Astrocyte of the hippocampus (primary cell): ENCODE measurements at places on chromosomes 2 and 18.
A peak's percentile ranks its signal among the peaks of the same experiment; 100 is the strongest.

DNA sequence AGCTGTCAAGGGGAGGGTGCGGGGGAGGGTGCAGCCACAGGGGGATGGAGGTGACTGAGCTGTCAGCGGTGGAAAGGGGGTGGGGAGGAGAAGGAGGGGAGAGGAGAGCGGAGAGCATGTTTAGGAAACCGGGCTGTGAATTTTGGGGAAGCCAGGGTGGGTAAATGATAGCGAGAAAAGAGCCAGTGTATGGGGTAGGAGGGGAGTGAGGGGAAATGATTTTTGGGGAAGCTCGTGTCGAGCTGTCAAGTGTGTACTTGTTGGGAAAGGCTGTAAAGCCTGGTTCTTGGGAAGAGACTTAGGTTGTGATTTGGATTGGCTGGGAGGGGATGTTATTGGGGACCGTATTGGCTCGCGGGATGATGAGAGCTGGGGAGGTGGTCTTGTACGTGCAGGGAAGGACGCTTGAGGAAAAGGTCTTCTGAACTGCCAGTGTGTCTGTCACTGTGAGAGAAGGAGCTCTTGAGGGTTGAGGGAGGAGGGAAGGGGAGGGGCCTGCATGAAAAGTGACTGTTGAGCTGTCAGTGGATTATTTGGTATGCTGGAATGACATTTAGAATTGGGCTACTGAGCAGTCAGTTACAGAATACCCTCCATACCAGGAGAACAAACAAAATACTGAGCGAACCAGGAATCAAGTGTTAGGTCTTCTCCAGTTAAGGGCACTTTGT, 1.0 kb downstream of the UBR3 start:
- DNase-seq, result peak; percentile 73

DNA sequence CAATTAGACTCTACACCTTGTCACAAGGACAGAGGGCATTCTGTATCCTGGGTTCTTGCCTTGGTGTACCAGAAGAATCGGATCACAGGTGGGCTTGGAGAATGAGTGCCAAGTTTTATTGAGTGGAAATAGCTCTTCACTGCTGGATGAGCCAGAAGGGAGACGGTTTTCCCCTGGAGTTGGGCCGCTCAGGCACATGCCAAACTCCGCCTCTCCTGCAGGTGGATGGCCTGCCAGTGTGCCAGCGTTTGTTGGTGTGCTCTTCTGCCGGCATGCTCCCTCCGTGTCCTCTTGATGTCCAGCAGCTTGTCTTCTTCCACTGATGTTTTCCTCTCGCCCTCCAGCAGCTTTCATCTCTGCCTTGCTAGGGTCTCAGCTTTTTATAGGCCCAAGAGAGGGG, 115.5 kb upstream of the RAB27B start:
- no peak for DNase-seq

DNA sequence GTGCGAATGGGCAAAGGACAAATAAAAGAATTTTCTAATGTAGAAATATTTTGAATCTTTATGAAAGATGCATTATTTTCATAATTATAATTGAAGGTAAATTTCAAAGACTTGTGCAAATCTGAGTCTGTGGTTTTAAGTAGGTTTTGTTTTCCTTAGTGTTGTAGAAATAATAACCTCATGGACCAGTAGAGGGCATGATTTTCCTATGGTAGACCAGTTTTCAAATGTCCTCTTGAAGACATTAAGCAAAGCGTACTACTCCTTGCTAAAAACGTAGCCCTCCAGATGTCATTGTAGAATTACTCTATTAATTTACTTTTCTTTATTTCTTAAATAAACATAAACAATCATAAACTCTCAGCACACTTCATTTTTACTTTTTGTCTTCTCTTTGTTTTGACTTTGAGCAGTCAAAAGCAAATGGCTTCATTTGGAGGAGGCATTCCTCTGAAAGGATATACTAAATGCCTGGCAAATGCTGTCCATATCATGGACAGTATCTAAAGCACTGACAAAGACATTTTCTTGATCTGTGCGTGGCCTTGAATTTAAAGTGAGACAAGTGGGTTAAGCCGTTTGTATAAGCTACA, 85.8 kb upstream of the FAM237A start:
- DNase-seq, result peak; percentile 47

DNA sequence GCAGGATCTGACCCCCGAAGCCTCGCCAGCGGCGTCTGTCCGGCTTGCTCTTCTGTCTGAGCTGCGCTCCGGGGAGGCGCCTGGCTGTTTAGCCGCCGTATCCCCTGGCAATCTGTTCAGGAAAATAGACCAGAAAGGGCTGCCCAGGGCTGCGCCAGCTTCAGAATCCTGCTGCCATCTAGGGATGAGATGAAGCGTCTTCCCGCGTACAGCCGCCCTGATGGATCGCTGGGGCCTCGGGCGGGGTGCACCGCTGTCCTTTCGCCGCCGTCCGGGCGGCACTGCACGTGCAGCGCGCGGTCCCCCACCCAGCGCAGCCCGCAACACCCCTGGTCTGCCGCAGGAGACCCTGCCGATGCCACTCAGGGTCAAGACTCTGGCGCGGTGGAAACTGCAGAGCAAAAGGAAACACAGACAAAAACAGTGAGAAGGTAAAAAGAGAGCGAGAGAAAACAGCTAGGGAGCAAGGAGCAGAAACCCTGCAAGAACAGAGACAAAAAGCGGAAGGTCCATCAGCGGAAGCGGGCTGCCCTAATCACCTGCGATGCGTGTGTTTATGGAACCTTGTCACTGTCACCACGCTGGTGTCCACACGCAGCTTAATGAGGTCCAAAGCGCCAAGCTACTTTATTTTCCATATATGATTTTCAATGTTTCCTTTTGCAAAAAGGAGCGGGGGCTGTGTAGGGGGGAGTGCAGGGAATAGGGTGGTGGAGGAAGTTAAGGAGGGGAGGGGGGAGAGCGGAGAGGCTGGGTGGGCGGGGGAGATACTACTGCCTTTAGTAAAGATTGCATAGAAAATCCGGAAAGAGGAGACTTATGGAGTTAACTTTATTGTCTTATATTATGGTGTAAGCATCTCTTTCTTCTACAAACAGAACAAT, 2113.3 kb upstream of the PIK3C3 start:
- DNase-seq, result peak; percentile 88

- DNase-seq, result no peak
Measured at GRCh38 chr2:124025891-124026434, 876 bp downstream of the CNTNAP5 start.

DNA sequence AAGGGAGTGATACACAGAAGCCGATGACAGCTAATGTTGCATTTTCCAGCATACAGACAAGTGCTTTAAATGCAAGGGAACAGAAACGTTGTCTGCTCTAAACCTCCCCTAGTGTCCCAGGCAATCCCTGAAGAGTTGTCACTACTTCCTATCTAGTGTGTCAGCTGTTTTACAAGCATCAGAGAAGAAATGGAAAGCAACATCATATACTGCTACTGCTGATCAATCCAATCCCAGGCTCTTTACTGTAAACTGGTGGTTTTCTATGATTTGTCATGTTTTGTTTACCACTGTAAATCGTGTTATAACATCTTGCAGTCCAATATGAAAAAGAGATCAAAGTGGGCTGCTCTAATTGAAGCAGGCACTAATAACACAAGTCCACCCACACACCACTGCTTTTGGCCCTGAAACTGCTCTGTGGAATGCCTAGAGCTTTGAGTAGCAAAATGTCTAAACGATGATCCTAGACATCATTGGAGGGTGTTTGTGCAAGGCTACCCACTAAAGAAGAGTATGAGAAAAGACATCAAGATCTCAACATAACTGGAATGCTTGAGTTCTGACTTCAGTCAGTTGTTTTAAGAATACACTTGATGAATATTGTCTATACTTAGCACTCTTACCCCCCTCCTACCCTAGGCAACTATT, 18.1 kb upstream of the ROCK1 start:
- DNase-seq, result peak; percentile 14

- DNase-seq, result peak; percentile 84
Measured at GRCh38 chr2:37377187-37377532, 32.7 kb downstream of the QPCT start.

GRCh38 chr2:233323851-233324250, 16.2 kb downstream of the SAG start:
- DNase-seq, result no peak

- DNase-seq, result peak; percentile 79
Measured at GRCh38 chr2:84970210-84970867, 622 bp upstream of the KCMF1 start.

GRCh38 chr2:187574969-187575750, 20.9 kb upstream of the TFPI start:
- DNase-seq, result no peak

DNA sequence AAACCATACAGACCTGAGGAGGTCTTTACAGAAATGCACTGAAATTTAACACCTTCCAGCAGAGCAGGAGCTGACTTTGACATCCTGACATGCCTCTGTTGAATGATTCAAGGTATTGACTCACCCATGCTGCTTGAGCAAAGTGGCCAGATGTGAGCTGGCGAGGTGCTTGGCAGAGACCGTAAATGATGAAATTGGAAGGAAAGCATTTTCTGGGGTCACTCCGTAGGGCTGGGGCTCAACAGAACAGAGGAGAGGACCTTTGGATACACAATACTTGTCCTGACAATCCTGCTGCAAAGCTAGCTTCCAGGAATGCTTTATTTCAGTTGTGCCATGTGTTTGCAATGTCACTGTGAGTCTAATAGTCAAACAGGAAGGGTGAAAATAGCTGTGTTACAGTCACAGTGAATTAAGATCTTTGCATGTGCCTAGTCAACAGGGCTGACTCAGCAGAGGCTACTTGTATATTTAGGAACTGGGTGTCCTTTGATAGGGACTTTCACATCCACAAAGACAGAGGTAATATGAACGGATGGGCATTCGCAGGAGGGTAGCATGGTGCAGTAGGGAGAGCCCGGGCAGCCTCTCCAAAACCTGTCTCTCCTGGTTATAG, 31.6 kb upstream of the NCK2 start:
- DNase-seq, result no peak

DNA sequence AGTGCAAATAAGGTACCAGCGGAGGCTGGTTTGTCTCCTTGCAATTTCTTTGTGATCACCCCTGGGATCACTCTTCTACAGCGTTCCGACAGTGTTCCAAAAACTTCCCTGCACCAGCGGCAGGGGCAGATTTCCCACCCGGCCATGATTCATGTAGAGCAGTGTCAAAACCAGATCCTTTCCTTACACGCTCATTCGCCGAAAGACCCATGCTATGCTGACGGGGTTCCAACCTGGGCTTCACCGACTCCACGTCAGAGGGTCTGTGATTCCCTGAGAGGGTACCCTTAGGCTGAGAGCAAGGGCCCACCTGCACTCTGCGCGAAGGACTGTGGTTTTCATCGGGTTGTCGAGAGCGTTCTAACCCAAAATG, 423 bp upstream of the TTC27 start:
- DNase-seq, result peak; percentile 75

DNA sequence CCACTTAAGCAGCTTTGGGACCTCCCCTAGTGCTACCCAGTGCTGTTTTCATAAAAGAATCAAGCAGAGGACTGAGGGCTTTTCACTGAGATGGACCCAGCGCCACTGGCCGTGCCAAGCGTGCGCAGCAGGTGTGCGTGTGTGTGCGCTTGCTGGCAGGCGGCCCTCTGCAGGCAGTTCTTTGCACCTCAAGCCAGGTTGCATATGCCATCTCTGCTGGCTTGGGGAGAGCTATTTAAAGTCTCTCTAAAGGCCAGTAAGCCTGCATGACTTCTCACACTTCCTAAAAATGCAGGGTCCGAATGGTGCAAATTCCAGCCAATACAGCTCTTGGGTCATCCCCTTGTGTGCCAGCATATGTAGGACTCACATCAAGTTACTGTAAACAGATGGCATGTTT, 255.5 kb downstream of the RNF152 start:
- no peak for DNase-seq

DNA sequence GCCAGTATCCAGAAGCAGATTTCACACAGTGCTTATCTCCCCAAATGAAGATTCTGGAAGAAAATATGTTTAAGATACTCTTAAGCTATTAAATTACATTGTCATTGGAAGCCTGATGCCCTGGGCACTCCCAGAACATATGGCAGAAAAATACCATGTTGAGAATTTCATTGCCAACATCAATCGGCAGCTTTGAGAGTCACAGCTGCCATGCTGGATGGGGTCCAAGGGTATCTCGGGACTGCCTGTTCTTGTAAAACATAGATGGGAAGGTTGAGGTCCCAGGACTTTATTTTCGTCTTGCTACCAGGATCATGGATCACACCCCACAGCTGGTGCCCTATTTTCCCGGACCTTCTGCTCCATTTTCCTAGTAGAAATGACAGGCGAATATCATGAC, 632.5 kb downstream of the SUCLG1 start:
- no peak for DNase-seq

GRCh38 chr18:4908328-4908727, 288.7 kb downstream of the AKAIN1 start:
- DNase-seq, result peak; percentile 7

DNA sequence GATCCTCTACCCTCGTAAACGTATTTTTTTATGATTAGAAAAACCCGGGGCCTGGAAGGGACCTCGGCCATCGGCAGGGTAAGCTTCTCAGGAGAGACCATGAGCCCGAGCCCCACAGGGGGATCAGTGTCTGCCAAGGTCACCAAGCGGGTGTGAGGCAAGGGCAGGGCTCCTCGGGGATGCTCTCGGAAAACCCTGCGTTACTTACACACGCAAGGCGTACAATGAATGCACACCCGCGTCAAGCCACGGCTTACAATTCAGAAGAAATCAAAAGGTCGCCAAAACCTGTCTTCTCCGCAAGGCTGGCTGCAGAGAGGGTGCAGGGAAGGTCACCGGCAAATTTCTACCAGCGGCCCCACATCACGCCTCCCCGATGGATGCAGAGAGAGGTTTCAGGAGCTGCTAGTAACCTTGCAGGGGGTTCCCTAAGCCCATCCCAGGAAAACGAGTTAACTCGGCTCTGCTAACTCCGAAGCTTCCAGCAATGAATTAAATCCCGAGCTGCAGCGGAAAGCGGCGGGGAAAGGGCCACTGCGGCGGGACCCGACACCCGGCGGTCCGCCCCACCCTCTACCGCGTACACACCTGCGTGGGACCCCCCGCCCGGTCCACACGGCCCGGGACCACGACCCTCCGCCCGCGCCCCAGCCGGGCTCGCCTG, 638 bp downstream of the ST3GAL5 start:
- peak; percentile 39 for DNase-seq

DNA sequence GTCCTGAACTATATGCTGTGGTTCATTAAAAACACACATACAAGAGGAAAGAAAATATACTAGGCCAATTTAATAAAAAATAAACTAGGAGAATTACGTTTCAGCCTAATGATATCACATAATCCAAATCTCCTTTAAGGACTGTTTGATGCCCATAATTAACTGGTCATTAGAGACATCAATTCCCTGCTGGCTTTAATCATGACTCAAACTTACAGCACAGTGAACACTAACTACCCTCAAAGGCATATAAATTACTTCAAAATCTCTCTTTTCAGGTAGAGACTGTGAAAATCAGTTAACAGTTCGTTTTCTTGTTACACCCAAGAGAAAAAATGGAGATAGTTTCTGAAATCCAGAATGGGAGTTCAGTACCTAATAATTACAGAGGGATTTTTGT, 567.4 kb downstream of the CBLN2 start:
- no peak for DNase-seq

DNA sequence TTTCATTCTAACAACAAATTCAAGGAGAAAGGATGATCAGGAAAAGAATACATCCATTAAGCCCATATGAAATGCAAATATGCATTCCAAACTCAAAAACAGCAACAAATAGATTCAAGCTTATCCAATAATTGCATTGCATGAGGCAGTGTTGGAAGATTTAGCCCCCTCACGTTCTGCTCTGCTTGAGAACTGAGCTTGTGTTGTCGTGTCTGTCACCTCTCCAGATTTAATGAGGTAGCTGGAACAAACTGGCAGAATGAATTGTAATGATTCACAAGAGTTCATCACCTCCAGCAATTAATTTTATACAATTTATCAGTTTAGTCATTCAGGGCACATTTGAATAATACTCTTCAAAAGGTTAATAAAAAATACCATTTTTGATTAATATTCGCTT, 54.8 kb downstream of the AP1S3 start:
- DNase-seq, result no peak

- DNase-seq, result no peak
Measured at GRCh38 chr2:174752403-174753037, 11.8 kb downstream of the CHRNA1 start.
